Activated CD4-positive, alpha-beta T cell treated with anti-CD3 and anti-CD28 coated beads for 4 hours (primary cell): ENCODE measurements at places on chromosomes 5 and 9.

DNA sequence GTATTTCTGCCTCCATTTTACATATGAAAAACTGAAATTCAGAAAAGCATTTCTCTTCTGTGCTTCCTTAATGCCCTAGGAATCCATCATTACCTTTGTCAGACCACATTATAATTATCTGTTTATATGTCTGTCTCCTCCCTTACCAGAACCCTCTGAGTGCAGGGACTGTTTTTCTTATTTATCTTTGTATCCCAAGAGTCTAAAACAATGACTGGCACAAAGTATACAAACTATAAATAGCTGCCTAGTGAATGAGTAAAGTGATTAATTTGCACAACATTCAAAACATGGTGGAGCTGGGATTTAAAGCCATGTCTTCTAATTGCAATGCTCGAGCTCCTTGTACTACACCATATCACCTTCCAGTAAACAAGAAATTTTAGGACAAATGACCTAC, 49.3 kb upstream of the HK3 start:
- no peak for DNase-seq

DNA sequence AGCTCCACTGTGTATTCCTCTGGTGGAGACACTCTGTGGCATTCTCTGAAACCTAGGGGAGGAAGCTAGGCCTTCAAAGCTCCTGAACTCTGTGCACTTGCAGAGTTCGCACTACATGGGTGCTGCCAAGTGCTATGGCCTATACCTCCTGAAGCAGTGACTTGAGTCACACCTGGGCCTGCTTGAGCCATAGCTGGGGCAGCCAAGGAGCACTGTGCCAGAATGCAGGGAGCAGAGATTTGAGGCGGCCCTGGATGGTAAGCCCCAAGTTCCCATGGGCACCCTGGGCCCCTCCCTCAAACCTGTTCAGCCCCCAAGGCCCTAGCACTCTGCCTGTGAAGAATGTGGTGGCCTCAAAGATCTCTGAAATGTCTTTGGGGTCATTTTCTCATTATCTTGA, 212.9 kb downstream of the SPATA31A6 start:
- DNase-seq = no peak

GRCh38 chr9:36389590-36389989, 10.5 kb downstream of the RNF38 start:
- no peak for DNase-seq

GRCh38 chr5:57718155-57718554, 235.5 kb upstream of the ACTBL2 start:
- no peak for DNase-seq

DNA sequence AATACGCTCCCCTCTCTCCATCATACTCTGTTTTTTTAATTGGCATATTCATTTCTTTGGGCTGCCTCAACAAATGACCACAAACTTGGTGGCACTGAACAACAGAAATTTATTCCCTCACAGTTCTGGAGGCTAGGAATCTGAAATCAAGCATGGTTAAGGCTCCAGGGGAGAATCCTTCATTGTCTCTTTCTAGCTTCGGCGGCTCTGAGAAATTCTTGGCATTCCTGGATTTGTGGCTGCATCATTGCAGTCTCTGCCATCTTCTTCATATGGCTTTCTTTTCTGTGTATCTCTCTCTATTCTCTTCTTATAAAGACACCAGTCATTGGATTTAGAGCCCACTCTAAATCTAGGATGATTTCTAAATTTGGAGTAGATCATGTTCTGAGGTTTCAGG, 10.9 kb upstream of the SLC24A2 start:
- DNase-seq = no peak

DNA sequence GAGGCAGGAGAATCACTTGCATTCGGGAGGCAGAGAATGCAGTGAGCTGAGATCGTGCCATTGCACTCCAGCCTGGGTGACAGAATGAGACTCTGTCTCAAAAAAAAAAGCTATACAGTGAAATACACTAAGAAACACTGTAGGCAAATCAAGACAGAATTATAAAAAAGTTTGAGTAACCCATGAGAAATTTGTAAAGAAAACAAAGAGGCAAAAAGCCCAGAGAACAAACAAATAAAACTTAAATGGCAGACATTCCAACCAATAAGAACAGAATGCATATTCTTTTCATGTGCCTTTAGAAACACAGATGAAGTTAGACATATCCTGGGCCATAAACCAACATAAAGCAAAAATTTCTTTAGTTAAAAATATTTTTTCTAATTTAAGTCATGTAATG, 30.6 kb downstream of the ZNF169 start:
- no peak for DNase-seq

DNA sequence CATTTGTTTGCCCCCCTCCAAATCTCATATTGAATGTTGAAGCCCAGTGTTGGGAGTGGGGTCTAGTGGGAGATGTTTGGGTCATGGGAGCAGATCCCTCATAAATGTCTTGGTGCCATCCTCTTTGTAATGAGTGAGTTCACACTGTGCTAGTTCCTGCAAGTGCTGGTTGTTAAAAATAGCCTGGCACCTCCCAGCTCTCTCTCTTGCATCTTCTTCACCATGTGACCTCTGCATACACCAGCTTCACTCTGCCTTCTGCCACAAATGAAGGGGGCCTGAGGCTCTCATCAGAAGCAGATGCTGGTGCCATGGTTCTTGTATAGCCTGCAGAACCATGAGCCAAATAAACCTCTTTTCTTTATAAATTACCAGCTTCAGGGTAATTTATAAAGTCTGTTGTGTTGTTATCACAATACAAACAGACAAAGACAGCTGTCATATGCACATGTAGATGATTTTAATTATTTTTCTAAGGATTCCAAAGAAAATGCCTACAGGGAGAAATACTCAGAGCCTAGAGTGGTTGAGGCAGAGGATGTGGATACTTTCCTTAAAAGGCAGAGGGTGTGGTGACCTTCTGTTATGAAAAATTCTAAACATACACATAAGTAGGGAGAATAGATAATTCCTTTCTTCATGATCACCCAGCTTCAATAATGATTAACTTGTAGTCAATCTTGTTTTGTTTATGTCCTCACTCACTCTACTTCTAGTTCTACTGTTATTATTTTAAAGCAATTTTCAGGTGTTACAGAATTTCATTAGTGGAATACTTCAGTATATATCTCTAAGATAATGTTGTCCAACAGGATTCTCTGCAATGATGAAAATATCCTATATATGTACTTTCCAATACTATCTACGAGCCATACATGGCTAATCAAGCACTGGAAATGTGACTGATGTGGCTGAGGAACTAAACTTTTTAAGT, 75.1 kb upstream of the RANBP6 start:
- no peak for DNase-seq

DNA sequence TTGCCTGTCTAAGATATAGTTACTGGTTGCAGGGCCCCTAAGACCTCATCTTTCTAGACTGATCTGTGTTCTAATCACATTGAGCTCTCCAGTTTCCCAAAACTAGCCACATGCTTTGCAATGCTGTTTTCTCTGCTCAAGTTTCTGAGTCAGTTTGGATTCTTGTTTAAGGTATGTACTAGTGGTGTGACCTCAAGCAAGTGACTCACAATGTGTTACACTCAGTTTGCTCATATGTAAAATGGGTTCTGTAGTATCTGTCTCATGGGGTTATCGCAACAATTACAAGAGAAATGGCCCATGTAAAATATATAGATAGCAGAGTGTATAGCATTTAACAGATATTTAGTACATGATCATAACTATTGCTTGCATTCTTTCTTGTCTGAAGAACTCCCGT, 153.1 kb upstream of the ELL2 start:
- DNase-seq = no peak

GRCh38 chr5:132489051-132489770, 1.4 kb downstream of the IRF1 start:
- peak; percentile 26 for DNase-seq
